D721Med (cell line): ENCODE measurements at places on chromosomes 3 and 15.

GRCh38 chr3:10017636-10018292 lies 8.5 kb upstream of the FANCD2 start:
- no peak for DNase-seq

GRCh38 chr3:141152801-141153678 lies 78.6 kb upstream of the PXYLP1 start:
- no peak for DNase-seq

DNA sequence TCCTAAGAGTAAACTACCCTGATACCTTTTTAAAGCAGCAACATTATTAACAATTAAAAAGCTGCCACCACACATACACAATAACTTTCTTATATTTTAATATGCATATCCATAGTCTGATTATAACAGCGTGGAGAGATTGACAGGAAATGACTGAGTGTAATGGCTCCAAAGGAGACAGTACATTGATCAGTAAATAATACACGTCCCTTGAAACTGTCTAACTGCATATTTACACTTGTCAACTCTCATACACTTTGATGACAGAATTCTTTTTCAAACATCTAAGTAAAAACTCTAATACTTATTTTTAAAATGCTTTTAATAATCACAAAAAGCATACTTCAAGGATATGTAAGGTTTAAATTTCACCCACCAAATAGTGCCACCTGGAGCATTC lies 99.5 kb downstream of the FOXP1 start:
- no peak for DNase-seq

DNA sequence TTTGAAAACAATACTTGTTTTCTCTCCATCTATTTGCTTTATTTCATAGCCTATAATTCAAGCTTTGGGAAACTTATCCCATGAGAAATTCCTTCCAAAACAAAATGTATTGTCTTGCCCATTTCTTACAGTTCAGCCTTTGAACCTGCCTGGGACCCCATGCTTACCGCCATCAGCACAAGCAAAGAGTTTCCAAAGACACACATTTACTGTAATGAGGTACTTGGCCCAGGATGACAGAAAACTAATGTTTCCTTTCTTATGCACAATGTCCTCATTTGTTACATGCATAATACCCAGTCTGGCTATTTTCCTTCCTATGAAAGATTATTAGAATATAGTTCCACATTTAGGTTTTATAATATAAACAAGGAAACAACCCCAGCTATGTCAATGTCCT lies 180.4 kb downstream of the GAP43 start:
- DNase-seq: no peak

- no peak for DNase-seq
Measured at GRCh38 chr3:98784666-98785600, 21.8 kb downstream of the ST3GAL6 start.

DNA sequence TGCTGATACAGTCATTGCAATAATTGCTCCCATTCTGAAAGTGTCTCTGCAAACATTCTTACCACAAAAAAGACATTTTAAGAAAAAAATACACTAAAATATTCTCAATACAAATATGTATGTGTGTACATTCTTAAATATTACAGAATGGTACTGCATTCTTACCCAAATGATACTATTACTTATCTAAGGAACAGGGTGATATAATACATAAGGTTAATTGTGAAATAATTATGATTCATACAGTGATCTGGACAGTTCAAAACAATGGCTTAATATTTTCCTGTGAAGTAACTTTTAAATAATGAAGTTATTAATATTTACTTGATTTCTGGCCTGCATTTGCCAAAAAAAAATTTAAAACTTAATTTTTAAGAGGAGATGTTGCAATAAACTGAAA lies 694.6 kb downstream of the TUSC7 start:
- DNase-seq: no peak

DNA sequence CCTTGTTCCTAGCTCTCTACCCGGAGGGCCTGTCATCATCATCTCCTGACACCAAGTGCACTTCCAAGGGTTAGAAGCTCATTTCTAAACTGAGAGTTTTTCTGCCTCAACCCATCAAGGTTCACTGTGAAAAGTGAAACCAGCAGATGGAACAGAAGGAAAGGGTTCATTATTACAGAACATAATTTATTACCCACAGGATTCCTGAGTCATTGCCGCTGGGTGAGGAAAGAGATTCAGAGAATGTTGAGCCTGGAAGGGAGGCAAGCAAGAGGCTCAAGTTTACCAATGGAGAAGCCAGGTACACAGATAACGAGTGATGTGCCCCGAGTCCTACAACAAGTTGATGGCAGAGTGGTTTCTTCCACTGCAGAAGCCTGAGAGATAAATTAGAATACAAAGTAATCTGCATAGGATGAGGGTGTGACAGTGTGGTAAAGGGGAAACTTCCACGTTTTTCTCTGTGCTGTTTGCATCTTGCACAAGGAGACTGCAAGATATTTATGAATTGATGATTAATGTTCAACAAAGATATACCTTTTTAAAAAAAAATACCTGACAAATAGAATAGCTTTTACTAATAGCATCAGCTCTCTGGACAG lies 80.5 kb upstream of the SETMAR start:
- DNase-seq: no peak

DNA sequence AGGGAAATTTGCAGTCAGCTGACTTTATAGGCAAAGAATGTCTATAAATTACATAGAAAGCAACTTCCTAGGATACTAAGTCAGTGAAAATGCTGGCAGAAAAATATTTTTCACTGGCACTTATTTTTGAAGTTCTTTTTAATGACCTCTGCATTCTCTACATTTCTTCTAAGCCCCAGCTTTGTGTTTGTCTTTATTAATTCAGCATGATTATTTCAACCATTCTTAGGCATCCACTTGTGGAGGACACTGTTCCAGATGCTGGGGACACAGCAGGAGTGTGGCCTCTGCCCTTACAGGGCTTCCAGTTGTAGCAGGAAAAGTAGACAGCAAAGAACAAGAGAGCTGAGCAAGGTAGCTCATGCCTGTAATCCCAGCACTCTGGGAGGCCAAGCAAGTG lies 15.0 kb downstream of the LRRK1 start:
- no peak for DNase-seq
